ENCODE measurements at places on chromosomes 2 and 18. TPM values are rescaled to one million over a fixed set of nuclear protein-coding genes. Genes with fewer than 3 reads are reported as not detected.

- DNase-seq: no peak
These were observed 17.4 kb upstream of the FOSL2 start for GRCh38 chr2:28375236-28375635.

Gene FSHR
- total RNA-seq: not detected

DNA sequence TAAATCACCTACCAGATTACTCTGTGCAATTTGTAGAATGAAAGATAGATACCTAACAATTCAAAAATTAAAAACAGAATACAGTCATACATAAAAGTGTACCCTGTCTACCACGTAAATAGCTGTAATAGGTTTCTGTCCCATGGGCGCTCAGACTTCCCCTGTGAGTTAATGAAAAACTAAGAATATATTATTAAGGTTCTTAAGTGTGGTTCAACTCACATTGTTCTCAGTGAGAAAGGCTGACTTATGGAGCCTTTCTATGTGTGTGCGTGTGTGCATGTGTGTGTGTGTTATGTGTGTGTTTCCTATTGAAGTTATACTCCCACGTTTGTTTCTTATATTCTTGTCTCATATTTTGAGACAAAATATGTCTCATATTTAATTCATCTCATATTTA lies 114.6 kb upstream of the CD302 start:
- no peak for DNase-seq

- no peak for DNase-seq
These were observed 266.8 kb upstream of the LYPD1 start for GRCh38 chr2:132936791-132937190.

Gene ANKMY1
- total RNA-seq: 23.8 TPM

DNA sequence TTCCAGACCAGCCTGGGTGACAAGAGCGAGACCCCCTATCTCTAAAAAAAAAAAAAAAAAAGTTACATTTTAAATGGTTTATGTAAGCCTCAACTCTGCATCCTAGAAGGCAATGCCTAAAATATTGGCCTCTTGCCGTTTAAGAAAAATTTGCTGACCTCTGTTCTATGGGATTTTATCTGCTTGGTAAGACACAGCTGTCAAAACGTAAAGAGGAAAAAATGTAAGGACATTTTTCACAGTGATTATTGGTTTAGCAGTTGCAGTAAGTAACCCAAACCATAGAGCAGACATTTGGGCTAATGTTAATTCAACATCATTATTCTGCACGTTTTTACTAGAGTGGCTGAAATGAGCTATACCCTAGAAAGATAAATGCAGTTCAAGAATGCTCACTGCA lies 14.4 kb upstream of the E2F6 start:
- no peak for DNase-seq

GRCh38 chr2:168169097-168169745 lies 78.2 kb downstream of the STK39 start:
- DNase-seq: no peak

- DNase-seq: peak; percentile 65
These were observed 475 bp downstream of the B3GNT2 start for GRCh38 chr2:62196278-62196901.

- DNase-seq: no peak
These were observed 3.4 kb upstream of the DHRS9 start for GRCh38 chr2:169065864-169066517.

Gene PRSS56
- total RNA-seq: not detected

DNA sequence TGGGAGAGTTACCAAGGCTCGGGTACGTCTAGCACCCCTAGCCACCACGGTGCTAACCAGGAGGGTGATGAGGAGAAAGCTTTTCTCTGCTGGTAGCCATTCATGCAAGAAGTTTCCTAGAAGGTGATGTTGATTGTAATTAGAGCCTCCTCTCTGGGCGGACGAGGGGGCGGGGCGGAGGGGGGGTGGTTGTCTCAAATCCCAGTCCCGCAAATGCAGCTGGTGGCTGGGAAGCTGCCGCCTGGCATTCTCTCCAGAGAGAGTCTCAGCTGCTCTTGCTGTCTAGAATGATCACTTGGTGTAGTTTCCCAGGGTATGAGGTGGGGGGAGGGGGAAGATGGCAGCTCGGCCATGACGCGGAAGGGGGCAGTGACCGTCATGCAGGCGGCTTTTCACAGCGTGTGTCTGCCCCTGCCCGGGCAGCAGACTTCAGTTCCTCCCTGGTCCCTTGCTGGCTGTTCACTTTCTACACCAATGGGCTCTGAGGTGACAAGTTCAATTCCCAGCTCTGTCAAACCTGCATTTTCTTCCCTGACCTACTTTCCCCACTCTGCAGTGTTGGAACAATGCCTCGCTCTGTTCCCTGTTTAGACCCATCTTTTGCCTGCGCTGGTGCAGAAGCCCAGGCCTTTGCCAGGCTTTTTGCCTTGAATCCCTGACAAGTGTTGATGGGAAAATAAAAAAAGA lies 61.5 kb upstream of the KLF7 start:
- no peak for DNase-seq
